ENCODE measurements at places on chromosomes 5 and 9.

GRCh38 chr9:20447291-20447690 is 175.0 kb downstream of the MLLT3 start:
- no peak for DNase-seq

DNA sequence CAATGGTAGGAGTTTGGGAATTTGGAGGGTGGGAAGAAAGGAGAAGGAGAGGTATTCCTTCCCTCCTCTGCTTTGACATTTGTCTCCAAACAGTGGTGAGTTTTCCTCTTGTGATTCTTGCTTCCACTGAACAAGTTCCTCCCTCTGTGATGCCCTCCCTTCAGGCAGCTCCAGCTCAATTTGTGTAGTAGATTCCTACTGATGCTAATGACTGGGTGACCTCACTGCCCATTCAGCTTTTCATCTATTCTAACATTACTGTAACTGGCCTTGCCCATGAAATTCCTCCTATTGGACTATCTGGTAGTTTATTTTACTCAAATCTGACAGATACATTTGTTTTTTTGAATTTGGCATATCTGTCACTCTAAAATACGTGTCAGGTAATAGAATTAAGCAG is 121.4 kb downstream of the NFIB start:
- DNase-seq: no peak

- DNase-seq: no peak
Observed at GRCh38 chr9:126367139-126367538, 40.5 kb downstream of the MVB12B start.

DNA sequence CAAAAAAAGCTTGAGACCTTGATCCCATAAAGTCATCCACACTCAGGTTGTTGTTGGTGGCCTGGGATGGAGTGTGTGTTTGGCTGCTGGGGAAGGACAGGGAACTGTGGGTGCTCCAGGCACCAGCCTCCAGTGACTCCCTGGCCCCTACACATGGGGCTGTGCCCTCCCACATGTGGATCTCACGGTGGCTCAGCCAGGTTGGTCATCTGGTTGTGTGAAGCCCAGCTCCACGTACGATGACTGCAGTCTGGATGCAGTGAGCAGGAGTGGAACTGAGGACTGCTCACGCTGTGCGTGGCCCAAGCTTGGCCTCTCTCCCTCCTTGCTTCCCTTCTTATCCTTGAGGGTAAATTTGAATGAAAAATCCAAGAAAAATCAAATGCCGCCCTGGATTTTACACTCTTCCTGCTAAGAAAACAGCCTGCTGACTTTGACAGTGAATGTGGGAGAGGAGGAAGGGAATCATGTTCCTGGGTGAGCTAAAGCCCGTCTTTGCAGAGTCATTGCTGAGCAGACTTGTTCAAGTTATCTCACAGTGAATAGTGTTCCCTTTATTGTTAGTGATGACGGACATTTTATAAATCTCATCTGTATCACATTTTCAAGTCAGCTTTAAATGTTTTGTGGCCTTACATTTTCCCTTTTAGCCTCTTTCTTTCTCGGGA is 65.1 kb upstream of the CACNA1B start:
- no peak for DNase-seq

DNA sequence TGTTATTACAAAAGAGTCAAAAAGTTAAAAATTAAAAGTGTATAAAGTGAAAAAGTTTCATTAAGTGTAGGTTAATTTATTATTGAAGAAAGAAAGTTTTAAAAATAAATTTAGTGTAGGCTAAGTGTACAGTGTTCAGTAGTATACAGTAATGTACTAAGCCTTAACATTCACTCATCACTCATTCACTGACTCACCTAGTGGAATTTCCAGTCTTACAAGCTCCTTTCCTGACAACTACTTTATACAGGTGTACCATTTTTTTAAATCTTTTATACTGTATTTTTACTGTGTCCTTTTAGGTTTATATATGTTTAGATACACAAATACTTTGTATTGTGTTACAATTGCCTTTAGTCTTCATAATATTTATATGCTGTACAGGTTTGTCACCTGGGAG is 530.2 kb upstream of the FAM174A start:
- no peak for DNase-seq

GRCh38 chr5:124456249-124456648 is 290.2 kb downstream of the ZNF608 start:
- no peak for DNase-seq

GRCh38 chr9:121222524-121223171 is 21.0 kb upstream of the RAB14 start:
- DNase-seq: peak; percentile 51

DNA sequence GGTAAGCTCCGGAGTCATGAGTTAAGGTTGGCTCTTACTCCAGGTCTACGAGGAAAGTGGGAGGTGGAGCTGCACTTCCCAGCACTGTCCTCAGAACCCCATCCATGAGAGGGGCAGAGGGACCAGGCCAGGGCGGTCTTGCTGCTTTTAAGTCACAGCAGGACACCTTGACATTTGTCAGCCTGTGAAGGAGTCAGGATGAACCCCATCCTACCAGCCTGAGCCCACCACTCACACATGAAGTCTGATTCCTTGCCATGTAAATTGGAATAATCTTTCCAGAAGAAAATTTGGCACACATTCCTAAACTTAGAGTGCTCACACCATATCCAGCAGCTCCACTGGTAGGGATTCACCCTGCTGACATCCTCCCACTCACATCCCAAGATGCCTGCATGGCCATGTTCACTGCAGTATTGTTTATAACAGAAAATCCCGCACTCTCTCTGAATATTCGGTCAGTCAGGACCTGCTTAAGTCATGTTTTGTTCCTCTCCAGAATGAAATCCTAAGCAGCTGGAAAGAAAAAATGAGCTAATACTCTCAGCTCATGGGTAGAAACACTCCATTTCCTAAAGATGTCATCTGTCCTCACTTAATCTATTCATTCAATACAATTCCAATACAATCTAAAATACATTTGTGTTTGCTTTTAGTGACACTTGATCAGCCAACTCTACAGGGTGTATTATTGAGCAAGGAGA is 79.3 kb upstream of the COL5A1 start:
- DNase-seq: no peak

DNA sequence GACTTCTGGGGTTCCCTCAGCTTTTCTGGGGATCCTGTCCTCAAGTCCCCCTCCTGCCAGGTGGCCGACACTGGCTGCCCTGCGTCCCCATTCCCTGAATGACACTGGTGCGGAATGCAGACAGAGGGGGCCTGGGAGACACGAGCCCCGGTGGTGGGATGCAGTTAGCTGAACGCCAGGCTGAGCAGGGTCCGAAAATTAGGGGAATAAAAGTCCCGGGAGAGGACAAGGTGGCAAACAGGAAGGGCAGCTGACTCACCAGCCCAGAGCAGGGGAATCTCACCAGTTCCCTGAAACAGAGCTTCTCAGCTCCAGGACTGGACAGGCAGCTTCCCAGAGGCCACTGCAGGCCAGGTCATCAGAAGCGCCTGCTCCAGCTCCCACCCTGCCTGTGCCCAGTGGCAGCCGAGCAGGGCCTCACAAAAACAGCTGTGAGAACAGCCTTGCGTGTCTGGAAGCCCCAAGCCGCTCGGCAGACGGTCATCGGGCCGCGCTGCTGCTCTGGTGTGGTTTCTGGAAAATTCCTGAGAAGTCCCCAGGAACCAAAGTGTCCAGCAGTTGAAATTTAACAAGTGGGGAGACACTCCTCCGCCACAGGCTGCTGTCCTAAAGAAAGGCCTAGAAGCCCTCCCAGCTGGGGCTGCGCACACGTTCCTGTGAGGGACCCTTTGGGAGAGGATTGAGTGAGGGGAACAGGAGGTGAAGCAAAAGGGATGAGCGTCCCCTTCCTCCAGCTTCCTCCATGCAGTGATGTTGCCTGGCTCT is 47.6 kb upstream of the EXOC3 start:
- peak; percentile 58 for DNase-seq

GRCh38 chr5:136001466-136001981 is 27.3 kb upstream of the TGFBI start:
- no peak for DNase-seq

DNA sequence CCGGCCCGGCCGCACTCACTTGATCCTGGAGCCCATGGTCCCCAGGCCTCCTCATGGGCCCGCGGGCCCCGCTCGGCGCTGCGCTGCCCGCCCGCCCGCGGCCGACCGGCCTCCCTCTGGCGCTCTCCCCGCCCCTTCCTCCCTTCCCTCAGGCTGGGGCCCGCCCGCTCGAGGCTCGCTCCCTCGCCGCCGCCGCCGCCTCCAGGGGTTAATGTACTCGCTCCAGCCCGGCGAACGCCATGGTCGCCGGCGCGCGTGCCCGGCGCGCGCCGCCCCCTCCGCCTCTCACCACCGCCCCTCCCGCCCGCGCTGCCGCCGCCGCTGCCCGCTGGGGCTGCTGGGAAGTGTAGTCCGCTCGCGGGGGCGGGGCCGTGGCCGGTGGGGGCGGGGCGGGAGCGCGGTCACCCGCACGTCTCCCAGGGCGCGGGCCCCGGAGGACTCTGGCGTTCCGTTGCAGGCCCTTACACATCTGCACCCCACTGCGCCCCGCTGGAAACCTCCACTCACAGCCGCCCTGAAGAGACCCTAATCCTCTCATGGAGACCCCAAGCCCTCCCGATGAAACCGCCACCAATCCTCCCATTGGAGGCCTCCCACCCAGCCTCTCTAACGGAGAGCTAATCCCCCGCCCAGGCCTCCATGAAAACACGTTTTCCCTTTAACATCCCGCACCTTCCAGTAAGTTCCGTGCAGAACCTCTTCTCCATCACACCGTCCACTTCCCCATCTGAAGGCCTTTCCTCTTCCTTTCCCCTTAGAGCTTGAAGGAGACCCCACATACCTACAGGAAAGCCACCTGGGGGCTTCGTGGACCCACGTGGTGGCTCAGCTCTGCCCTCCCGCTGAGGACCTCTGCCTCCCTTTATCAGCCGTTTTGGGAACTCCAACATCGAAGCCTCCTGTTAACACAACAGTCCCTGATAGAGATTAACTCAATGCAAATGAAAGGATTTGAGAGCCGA is at the start of gene DENND1A:
DENND1A (minus strand) TSS at position 257 of the 962 bp plus-strand sequence; CDS start at position 36, 221 bp downstream.
- peak; percentile 97 for DNase-seq

GRCh38 chr9:86632537-86632936 is 278.3 kb upstream of the TUT7 start:
- DNase-seq: no peak

GRCh38 chr5:36724467-36725332 is 118.3 kb downstream of the SLC1A3 start:
- DNase-seq: peak; percentile 40

GRCh38 chr5:173003360-173003759 is 19.8 kb downstream of the ATP6V0E1 start:
- no peak for DNase-seq

- no peak for DNase-seq
Observed at GRCh38 chr9:126852086-126852688, 8.3 kb upstream of the ZBTB34 start.

DNA sequence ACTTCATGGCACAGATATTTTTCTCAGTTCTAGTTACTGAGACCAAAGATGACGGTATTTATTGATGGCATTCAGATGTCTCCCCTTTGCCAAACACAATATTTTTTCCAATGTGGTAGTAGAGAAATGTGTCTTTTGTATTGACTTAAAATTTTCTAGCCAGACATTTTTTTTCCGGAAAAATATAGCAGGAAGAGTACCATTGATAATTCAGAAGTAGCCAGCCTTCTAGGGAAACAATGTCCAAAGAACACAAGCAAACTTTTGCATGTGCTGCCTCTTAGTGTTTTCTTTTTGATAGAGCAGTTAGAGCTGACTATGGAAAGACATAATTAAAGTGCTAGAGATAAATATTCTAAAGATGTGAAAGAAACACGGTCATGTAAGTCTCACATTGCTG is 231.4 kb downstream of the MARCHF11 start:
- peak; percentile 17 for DNase-seq

DNA sequence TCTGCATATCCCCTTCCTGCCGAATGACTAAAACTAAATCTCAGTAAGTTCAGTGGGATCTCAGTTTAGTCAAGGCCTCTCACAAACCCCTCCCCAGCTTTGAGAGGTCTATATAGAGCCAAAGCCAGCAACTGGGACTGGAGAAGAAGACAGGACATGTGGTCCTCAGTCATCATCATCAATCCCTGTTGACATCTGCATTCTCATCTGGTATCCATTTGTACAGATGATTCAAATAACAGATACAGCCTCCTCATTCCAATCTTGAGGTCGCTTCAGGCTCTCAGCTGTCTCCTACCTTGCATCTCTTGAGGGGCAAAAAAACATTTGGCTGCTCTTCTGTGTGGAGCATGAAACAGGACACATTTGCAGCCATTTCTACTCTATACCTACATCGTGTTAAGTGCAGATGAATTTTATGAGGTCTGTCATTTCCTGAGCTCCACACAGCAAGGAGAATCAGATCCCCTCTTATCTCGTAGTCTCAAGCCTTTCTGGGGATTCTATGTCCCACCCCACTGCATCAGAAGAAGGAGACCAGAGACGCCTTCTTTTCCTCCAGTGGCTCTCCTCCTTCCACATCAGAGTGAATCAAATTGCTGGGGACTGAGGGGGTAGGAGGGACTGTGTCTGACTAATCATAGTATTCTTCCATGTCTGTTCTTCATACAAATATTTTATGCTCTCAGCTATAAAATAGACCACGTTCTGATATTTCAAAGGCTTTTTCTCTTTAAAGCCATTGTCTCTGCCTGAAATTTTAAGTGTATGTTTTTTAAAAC is 4.7 kb upstream of the RECK start:
- no peak for DNase-seq

- DNase-seq: no peak
Observed at GRCh38 chr5:127820910-127821553, 117.8 kb downstream of the CCDC192 start.

GRCh38 chr5:77852514-77853352 is 76.6 kb upstream of the TBCA start:
- DNase-seq: peak; percentile 83

GRCh38 chr9:69155341-69156030 is 18.6 kb upstream of the TJP2 start:
- no peak for DNase-seq

All from stomach (tissue), 19 donors.